ENCODE measurements at places on chromosomes 5 and 9.

DNA sequence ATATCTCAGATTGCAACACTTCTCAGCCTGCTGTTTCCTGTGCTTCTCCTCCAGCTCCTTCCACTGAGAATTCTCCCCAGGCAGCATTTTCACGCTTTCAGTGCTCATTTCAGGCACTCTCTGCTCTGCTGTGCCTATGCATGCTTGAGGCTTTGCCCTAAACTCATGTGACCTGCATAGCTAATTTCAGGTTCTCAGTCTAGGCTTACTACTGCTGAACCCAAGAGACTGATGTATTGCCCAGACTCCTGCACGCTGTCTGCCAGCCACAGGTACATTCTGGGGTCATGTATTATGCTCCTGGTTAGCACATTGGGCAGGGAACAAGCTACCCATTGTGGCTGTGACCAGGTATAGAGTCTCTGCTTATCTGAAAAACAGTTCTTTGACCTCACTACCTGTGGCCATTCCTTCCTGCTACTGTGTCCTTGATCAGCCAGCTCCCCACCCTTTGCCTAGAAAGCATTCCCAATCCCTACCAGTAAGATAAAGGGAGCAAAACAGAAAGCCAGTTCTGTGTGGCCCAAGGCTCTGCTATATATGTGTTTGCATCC is 34.7 kb downstream of the PIP5K1B start:
- DNase-seq: no peak

DNA sequence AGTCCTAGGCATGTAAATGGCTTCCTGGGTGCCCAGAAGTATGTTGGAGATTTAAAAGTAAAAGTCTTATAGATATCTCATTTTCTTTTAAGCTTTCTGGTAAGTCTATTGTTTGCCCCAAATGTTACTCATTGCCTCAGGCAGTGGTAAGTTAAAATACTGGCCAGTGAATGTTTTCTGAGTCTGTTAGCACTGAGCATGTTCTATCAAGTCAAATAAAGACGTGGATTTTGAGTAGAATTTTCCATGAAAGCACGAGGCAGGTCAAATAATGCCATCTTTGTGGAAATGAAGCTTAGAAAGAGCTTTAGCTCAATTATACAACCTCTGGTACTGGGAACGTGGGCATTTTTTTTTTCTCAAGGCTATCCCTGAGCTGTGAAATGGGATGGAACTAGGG is 651.3 kb upstream of the ACO1 start:
- DNase-seq: no peak

DNA sequence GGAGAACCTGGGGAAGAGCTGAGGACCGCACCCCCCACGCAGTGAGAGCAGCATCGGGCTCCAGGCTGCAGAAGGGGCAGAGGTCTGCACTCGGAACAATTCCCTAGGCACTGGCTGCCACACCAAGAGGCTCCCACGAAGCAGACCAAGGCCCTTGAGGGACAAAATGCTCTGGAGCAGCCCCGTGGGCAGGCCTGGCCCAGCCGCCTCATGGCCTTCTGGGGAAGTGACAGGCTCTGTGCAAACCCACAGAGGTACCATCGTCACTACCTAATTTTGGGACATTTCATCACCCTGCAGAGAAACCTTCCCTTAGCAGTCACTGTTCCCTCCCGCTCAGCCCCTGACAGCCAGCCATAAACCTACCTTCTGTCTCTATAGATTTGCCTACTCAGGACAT is 15.9 kb downstream of the FBXW5 start:
- DNase-seq: no peak

DNA sequence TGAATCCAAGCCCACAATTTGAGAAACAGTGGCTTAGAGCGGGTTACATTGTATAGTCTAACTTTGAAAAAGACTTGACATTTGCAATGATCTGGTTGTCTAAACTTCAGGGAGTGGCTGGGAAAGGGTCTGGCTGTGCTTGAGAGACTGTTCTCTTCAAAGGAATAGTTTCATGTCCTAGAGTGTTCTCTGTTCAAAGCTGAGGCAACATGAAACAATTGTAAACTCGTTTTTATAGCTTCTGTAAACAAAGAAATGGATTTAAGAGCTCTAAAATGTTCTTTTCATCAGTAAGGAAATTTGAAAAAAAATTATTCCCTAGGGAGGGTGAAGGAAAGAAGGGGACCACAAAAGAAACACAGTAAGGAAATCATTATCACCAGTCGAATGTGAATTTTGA is 41.6 kb downstream of the FOCAD start:
- DNase-seq: no peak

- DNase-seq: no peak
These were observed 237.6 kb downstream of the TLE4 start for GRCh38 chr9:79809316-79809876.

GRCh38 chr5:146273109-146273508 is 65.5 kb upstream of the POU4F3 start:
- no peak for DNase-seq

GRCh38 chr5:56316299-56316994 is 83.3 kb upstream of the ANKRD55 start:
- DNase-seq: peak; percentile 72

DNA sequence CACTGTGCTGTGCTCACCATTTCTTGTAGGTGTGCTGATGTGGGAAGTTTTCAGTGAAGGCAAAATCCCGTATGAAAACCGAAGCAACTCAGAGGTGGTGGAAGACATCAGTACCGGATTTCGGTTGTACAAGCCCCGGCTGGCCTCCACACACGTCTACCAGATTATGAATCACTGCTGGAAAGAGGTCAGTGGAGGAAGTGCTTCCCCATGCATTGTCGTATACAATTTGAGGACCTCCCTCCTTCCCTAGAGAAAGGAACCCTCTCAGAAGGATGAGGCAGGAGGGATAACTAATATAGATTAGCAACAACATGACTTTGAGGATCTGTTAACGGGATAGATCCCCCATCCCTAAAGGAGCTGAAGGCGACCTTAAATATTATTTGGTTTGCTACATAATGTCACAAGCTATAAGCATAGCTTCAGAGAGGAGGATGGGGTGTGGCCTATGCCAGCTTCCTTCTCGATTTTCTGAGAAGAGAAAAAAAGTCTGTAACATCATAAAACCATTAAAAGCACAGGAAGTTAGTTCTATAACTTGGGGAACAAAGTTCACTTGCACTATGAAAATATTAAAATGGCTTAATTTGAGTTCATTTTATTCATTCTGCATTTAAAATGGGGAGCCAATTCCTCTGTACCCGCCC is 17.0 kb upstream of the CYFIP2 start:
- DNase-seq: no peak

DNA sequence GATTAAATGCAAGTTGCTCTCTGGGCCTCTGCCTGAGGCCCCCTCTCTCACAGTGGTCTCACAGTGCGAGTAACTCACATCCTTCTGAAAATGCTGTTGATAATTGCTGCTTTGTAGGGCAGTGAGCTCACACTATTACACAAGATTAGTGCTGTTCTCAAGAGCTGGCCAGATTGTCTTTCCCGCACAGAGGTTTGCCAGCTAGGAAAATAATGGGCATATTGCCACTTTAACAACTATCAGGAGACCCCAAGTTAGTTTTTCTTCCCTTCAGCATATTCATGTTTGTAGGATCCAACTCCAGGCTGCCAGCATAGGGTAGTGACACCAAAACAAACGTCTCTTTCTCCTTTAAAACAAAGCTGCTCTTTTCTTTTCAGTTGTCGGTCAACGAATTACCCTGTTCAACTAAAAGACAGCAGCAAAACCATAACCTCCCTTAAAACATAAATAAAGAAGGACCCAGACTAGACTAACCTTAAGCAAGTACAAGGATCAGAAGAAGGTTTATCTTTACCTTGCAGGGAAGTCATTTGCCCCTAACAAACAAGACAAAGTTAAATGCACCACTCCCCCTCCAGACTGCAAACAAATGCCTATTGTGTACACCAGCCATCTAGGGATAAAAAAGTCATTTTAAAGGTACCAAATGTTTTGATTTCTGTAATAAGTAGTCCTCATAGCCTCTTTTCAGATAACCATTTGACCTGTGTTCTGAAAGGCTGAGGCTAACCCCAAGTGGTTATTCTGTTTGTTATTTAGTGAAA is 91.4 kb downstream of the VCAN start:
- DNase-seq: peak; percentile 59

GRCh38 chr9:127445851-127446712 is 5.1 kb downstream of the RPL12 start:
- DNase-seq: no peak

DNA sequence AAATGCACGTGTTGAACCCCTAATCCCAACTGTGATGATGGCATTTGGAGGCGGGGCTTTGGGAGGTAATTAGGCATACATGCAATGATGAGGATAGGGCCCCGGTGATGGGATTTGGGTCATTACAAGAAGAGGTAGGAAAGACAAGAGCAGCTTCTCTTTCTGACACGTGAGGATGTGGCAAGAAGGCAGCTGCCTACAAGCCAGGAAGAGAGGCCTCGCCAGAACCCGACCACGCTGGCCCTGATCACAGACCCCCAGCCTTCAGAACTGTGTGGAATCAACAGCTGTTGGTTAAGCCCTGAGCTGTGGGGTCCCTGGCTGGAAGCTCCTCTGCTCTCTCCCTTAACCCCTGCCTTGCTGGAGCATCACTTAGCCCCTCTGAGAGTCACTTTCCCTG is 57.5 kb downstream of the COL23A1 start:
- no peak for DNase-seq

- peak; percentile 68 for DNase-seq
These were observed 64.7 kb upstream of the ABCA1 start for GRCh38 chr9:104992659-104993058.

GRCh38 chr5:60386436-60387050 is 313.4 kb downstream of the DEPDC1B start:
- no peak for DNase-seq

GRCh38 chr5:17216176-17216973 is 1.1 kb upstream of the BASP1 start:
- DNase-seq: peak; percentile 72

GRCh38 chr5:44945743-44946142 is 137.0 kb downstream of the MRPS30 start:
- DNase-seq: no peak

GRCh38 chr5:74185599-74185998 is 454.9 kb downstream of the ENC1 start:
- DNase-seq: no peak

DNA sequence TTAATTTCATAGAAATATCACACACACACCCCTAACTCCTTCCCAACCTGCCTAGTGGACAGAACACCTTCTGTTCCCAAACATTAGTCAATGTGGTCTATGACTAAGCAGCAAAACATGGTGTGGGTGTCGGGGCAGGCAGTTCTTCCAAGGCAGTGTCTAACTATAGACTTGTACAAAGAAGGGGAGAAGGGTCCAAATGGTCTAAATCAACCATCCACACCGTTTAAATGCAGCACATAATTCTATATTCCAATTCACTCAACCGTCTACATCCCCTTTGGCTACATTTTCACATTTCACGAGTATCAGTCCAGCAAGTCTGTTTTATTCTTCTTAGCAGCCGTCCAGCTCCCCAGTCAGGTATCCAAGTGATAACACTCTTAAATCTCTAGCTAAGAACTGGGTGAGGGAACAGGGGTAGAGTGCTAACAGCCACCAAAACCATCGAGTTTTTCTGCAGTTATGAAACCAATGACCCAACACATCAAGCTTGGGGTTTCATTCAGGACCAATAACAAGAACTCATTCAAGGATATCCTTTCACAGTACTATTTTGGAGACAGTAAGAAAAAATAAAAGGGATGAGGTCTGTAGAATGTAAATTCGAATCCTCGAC is 3.3 kb downstream of the ZNF608 start:
- peak; percentile 90 for DNase-seq

DNA sequence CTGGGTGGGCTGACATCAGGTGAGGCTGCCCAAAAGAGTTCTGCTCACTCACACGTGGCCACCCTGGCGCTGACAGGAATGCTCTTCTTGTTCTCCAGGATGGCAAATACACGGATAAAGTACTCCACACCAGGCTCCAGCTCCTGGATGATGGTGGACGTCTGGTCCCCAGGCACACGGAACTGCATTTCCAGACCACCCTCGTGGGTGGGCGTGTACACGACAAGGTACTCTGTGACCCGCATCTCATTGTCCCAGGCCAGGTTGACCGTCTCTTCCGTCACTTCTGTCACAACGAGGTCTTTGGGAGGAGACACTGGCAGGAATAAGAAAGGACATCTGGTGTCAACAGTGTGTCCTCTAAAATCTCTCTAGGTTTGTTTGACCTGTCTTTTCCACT is 33.8 kb downstream of the TNC start:
- no peak for DNase-seq

DNA sequence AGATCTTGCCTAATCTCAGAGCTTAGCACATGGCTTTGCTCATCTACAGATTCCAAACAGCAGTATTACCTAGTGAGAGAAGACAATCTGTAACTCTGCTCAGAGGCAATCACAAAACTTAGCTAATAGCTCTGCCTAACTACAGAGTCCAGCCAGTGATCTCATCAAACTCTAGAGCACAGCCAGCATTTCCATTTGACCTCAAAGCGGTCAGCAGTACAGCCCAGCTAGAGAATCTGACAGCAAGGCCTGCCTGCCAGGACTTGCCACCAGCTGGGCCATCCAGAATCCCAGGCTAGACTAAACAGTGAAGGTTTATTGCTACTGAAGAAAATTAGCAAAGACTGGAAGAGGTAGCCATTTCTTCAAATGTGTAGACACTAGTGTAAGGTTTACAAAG is 217.9 kb upstream of the VLDLR start:
- peak; percentile 26 for DNase-seq

- DNase-seq: no peak
These were observed 76.3 kb downstream of the GABRA1 start for GRCh38 chr5:161924270-161924669.

- DNase-seq: no peak
These were observed 57.2 kb downstream of the MTMR12 start for GRCh38 chr5:32255540-32255900.

GRCh38 chr9:110769667-110770066 is 101.1 kb downstream of the MUSK start:
- peak; percentile 56 for DNase-seq

GRCh38 chr5:22319798-22320197 is 533.3 kb downstream of the CDH12 start:
- no peak for DNase-seq

- DNase-seq: no peak
These were observed 18.8 kb downstream of the POU5F2 start for GRCh38 chr5:93722588-93722987.

DNA sequence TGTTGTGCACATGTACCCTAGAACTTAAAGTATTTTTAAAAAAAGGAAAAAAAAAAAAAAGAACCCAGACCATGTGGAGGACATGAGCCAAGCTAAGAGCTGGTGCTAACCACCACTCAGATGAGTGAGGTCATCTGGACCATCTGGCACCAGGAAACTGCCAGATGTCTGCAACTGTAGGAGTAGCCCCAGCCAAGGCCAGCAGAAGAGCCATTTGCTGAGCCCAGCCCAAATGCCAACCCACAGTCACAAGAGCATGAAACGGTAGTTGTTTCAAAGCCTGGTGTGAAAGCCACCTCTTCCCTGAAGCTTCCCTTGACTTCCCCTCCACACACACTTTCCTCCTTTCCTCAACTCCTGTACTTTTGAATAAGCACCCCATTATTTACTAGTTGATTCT is 69.2 kb upstream of the FCN1 start:
- no peak for DNase-seq

GRCh38 chr9:76321195-76321828 is 72.9 kb downstream of the RFK start:
- DNase-seq: peak; percentile 82

GRCh38 chr9:97855486-97855875 is 2.5 kb downstream of the FOXE1 start:
- DNase-seq: no peak

- no peak for DNase-seq
These were observed 400 bp downstream of the KDM4C start for GRCh38 chr9:6758248-6758497.

- no peak for DNase-seq
These were observed 20.6 kb downstream of the CCNH start for GRCh38 chr5:87392170-87392569.

Measured in amniotic epithelial cell (primary cell).